ENCODE measurements at places on chromosomes 12 and 14. TPM values are rescaled to one million over a fixed set of nuclear protein-coding genes. Genes with fewer than 3 reads are reported as not detected.
A peak's percentile ranks its signal among the peaks of the same experiment; 100 is the strongest.

DNA sequence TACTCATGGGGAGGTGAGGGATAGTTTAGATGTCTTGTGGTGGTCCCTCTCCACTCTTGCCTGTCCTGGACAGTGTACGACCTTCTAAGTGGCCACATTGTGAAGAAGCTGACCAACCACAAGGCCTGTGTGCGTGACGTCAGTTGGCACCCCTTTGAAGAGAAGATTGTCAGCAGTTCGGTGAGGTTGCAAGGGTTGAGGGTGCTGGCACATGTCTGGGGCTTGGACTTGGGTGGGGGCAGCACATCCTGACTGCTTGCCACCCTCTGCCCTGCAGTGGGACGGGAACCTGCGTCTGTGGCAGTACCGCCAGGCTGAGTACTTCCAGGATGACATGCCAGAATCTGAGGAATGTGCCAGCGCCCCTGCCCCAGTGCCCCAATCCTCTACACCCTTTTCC, 7.6 kb upstream of the FITM1 start:
- DNase-seq = no peak
- H3K36me3 ChIP-seq = peaks cover 49% of the 10 kb centered on the region
- no peak overlapping the region for H3K27ac ChIP-seq
- no peaks in the 10 kb centered on the region for H3K27me3 ChIP-seq
- H3K4me3 ChIP-seq = no peak overlapping the region

The WDHD1 gene
- 5.8 TPM for total RNA-seq

The G2E3 gene
- total RNA-seq = 34.1 TPM

DNA sequence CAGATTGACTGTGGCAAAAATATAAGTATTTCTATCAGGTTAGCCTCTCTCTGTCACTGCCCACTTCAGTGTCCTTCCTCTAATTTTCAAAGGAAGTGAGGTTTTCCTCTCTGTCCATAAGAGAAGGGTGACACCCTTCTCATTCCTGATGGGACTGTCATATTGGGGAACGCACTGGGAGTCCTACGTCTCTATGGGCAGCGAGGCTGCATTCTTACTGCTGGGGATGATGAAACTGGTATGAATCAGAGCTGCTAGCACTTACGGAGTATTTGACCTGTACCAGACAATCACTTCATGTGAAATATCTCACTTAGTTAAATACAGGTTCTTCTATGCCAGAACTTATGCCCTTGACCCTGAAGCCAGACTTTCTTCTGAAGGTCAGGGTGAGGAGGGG, 436.3 kb downstream of the DPF3 start:
- peak overlapping the region; percentile 51 for H3K27ac ChIP-seq
- peak; percentile 61 for DNase-seq
- no peaks in the 10 kb centered on the region for H3K36me3 ChIP-seq
- no peak overlapping the region for H3K4me3 ChIP-seq
- H3K27me3 ChIP-seq = no peaks in the 10 kb centered on the region
